ENCODE measurements at places on chromosomes 5 and 9. TPM values are rescaled to one million over a fixed set of nuclear protein-coding genes. Genes with fewer than 3 reads are reported as not detected.

GRCh38 chr9:99966001-99966400, 59.5 kb downstream of the STX17 start:
- ATAC-seq, result no peak

GRCh38 chr9:10875752-10876151, 262.9 kb upstream of the PTPRD start:
- no peak for ATAC-seq

- no peak for ATAC-seq
Measured at GRCh38 chr5:171499611-171500010, 80.2 kb downstream of the FGF18 start.

DNA sequence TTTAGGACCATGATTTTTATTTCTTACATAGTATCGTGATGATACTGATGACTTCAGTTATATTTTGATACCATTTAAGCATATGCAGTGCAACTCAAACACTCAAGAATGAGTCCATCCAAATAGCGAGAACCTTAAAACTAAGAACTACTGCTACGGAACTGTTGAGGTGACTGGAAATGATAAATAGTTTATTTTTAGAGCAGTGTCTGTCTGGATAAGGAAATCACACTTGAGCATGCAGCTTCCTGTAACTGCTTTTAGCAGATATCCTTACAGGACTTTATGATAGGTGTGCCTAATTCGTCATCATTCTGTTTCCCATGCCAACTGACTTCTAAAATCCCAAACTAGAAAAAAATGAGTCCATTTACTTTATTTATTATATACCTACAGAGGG, 85.5 kb downstream of the ADGRV1 start:
- ATAC-seq, result no peak

GRCh38 chr9:133098871-133099270, 22.2 kb downstream of the RALGDS start:
- no peak for ATAC-seq

DNA sequence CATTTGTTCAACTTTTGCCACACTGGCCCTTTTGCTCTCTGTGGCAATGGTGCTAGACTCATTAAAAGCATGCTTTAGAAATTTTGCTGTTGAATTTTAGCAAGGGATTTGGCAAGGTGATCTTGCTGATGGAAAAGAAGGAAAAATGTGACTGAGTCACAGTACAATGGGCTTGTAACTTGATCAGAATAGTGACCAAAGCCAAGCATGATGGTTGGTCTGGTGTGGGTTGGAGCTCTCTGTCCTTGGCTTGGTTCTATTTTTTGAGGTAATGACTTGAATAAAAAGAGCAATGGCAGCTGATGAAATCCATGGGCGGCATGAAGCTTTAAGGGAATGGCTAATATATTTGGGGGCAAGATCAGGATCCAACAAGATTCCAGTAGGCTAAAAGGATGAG, 114.4 kb upstream of the ZNF366 start:
- ATAC-seq, result no peak

Gene MARCHF6
- 128 TPM for total RNA-seq

Gene PHYKPL
- total RNA-seq, result 12.3 TPM

Gene CENPK
- 29.8 TPM for total RNA-seq

Gene C5orf63
- 0.38 TPM for total RNA-seq
